ENCODE measurements at places on chromosomes 2 and 18.

DNA sequence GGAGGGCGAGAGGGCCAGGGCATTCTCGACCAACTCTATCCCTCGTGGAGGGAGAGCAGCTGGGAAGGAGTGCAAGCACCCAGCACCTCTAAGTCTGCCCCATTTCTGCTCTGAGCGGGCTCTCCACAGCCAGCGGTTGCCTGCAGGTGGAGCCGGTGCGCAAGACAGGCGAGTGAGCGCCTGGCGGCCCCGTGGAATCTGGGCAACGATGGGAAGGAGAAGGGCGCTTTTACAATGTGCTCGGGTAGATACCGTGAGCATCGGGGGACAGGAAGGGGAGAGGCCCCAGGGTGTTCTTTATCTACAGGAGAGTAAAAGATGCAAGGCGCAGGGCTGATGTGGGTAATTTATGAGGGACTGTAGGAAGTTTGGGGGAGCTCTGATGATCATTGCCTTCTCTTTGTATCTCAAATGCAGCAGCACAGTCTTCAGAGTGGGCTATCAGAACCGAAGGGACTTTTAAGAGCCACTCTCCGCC, 867 bp upstream of the TTL start:
- peak; percentile 92 for DNase-seq

GRCh38 chr18:25262920-25263319, 89.0 kb downstream of the ZNF521 start:
- no peak for DNase-seq

DNA sequence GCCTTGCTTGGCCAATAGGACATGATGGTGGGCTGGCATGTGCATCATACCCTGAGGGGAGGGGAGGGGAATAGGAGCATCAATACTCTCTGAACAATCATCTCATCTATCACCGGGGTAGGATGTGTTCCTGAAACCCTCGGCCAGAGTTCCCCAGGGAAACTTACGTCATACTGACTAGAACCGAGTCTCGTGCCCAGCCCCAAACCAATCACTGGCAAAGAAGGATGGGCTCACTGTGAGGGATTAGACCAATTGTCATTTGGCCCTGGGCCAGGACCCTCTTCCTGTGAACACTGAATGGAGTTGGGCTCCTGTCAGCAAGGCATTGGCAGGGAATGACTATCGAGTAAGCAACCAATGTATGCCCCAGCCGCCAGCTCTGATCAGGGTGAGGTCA, 261.5 kb downstream of the MYCN start:
- DNase-seq: no peak

- no peak for DNase-seq
Measured at GRCh38 chr2:191840921-191841320, 6.0 kb downstream of the CAVIN2 start.

- no peak for DNase-seq
Measured at GRCh38 chr2:6644261-6644660, 221.4 kb downstream of the CMPK2 start.

- DNase-seq: no peak
Measured at GRCh38 chr2:229971298-229971790, 49.0 kb downstream of the FBXO36 start.

DNA sequence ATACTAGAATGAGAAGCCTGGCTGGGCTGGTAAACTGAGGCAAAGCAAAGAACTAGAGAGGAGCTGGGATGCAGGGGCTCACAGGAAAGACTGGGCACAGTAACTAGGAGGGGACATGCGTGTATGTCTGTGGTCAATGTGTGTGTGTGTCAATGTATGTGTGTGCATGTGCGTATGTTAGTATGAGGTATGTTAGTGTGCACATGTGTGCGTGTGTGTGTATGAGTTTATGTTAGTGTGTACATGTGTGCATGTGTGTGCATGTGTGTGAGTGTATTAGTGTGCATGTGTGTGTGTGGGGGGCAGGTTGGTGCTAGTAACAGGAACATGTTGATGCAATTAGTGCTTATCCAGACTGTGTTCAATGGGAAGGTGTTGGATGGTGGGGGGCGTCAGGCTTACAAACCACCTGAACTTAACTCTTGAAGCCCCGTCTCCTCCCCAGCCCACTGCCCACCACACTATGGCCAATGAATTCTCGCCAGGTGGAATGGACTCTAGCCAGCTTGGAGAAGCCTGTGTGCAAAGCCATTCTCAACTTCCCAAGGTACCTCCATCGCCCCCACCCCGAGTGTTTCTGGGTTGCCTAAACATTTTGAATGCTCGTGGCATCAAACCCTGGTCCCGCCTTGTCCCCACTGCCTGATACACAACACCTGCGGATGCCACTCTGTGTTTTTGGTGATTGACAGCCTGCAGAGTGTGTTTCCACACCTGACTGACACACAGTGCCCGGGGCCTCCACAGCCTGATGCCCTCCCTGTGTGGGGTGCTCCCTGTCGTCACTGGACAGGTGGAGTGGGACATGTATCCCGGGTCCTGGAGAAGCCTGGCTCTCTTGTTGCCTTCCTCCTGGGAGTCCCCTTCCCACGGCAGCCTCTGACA, 90.1 kb upstream of the ASB18 start:
- no peak for DNase-seq

DNA sequence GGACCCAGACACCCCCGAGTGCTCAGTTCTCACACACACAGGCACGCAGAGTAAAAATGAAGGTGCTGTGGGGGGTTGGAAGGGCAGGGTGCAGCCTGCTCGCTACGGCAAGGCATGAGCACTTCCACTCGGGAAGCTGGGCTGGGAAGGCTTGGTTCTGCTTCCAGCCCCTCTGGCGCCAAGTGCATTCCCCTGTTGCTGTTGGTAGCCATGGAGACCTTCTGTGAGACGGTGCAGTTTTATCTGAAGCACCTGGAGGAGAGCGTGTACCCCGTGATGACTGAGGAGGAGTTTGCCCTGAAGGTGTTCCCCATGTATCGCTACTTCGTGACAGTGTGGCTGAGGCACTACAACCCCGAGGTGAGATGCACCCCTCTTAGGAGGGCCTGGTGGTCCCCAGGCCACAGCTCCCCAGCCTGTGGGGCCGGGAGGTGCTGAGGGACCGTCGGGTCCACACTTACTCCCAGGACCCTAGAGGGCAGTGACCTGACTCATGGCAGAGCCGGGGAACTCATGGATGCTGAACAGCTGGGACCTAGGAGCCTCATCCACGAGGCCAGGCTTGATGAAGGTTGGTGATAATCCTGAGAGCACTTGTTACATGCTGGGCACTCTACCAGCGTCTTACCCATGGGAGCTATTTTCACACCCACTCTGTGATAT, 15.5 kb downstream of the MROH2A start:
- DNase-seq: no peak

DNA sequence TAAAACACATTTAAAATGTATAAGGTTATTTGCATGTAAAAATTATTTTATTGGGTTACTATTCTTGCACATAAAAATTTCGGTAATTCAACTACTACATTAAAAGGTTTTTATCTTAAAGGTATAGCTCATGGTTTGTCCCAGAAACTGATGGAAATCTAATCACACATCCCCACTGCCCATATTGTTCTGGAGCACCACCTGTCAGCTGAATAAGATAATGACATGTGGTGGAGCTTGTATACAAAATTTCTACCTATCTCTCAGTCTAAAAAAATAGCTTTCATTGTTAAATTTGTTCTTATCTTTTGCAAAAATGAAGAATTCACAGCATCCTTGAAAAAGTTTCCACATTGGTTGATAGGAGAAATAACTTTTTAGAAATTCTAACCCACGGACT, 18.3 kb downstream of the ERBB4 start:
- DNase-seq: no peak

DNA sequence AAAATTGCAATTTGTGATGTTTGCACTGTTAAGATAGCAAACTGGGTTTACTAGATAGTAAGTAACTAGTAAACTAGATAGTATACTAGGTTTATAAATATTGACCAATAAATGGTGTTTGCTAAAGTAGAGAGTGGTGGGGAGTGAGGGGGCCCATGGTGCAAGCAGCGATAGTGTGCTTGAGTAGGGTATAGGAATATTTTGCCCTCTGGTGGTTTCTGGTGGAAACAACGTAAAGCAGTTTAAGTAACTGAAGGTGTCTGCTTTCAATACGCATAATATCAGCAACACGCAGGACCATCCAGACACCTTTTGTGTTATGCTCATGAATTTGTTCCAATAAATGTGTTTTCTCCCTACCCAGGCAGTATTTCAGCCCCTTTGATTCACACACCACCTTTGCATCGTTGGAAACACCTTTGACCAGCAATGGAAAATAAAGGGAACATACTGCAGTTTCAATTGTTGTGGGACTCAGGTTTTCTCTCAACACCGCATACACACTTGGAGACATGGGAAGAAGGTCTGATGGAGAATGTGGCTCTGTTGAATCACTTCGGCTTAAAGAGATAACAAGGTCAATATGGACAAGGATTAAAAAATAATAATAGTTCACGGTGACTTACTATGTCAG, 16.7 kb upstream of the STAT1 start:
- peak; percentile 49 for DNase-seq

GRCh38 chr2:47644351-47644750, 138.6 kb upstream of the MSH6 start:
- DNase-seq: no peak

DNA sequence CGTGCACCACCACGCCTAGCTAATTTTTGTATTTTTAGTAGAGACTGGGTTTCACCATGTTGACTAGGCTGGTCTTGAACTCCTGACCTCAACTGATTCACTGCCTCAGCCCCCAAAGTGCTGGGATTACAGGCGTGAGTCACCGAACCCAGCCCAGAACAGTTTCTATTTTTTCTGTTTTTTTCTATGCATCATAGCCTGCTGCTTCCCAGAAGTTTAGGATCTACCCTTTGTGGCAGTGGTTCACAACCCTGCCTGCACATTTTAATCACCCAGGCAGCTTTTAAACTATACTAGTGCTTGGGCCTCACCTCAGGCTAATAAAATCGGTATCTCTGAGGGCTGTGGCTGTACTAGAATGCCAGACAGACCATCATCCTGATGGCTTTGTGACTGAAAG, 39.7 kb upstream of the SOCS6 start:
- no peak for DNase-seq

DNA sequence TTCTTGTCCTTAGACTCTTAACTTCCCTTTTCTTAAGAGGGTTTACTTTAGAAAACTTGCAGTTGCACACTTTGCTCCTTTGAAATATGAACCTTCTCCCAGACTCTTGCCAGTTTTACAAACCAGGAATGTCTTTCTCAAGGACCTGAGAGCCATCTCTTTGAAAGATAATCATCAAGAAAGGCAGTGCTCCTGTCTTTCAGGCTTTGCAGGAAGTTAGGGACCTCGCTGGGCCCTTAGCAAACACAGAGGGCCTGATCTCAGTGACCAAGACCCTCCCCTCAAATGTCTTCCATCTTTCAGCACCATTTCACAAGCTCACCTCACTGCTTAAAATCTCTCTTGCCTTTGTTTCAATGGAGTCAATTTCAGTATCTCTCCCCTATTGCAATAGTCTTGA, 32.0 kb upstream of the NYAP2 start:
- no peak for DNase-seq

DNA sequence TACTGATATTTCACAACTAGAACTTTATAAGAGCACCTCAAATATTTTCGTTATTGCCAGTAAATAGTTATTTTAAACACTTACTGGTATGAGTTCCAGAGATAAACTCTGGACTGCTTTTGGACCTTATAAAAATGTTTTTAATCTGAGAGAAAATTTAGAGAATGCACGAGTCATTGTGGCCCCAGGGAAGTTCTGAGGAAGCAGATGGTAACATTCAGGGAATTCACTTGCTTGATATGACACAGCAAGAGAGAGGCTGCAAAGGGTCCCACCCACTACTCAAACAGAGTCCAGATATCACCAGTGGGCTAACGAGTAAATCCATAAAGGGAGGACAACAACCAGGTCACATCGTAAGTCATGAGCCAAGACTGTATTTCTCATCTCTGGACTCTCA, 526.8 kb downstream of the TDRD15 start:
- DNase-seq: no peak

GRCh38 chr18:37445368-37445767, 120.2 kb downstream of the CELF4 start:
- no peak for DNase-seq

- DNase-seq: no peak
Measured at GRCh38 chr18:69845593-69846506, 101.8 kb downstream of the CD226 start.

DNA sequence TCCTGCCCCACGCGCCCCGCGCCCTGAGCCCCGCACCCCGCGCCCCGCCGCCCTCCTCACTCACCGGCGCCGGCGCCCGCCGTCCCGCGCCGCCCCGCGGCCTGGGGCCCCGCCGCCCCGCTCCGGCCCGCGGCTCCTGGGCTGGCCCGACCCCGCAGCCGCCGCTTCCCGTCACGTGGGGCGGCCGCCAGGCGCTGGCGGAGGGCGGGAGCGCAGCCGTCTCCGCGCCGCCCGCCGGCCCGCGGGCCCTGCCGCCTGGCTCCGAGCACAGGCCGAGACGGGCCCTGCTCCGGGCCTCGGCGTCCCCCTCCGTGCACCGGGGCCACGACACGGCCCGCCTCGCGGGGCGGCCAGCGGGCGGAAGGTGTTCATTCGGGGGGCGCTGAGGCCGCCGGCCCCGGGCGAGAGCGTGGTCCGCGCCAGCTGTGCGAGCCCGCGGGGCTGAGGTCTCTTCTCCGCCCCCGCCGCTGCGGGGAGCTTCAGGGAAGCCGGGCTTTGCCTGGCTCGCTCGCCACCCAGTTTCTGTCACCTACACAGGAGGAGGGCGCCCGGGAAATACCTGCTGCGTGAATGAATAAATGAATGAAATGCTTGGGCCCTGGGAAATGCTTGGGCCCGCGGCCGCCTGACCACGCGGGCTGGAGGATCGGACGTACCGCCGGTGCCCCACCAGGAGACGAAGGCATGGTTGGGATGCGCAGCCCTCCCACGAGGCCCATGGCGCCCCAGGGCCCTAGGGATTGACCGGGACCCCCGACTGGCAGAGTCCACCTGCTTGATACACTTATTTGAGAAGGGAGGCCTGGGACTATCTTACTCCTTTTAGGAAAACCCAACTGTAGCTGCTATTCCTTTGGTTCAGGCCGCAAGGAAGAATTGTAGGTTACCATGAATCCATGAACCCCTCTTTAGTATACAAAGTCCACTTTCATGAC, at the start of gene TGFBRAP1:
Gene TGFBRAP1 (minus strand): TSS at position 175 of the 935 bp plus-strand sequence. CDS start 21,434 bp downstream, outside the sequence.
- DNase-seq: peak; percentile 84

GRCh38 chr18:8747440-8747937, 42.1 kb downstream of the MTCL1 start:
- no peak for DNase-seq

DNA sequence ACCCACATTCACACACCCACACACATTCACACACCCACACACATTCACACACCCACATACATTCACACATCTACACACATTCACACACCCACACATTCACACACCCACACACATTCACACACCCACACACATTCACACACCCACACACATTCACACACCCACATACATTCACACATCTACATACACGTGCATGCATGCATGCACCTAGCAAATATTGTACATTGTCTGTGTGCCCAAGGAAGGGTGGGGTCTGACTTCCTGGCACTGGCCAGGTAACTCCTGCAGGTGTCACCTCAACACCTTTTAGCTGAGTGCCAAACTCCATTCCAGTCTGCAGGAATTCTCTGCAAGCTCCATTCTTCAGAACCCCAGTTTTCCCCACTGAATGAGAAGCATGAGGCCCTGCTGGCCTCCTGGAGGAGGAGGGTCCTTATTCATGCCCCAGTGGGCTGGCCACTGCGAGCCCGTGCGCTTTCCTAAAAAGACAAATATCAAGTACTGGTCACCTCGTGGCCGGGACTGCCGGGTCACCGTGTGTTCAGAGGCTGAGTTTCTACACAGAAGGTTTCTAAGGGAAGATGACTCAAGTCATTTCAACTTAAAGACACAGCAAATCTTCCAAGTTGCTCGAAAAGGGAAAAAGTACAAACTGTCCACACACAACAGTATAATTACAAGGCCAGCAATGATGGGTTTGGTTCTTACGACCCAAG, 131.5 kb downstream of the HDAC4 start:
- no peak for DNase-seq

GRCh38 chr18:40939656-40940515, 1015.1 kb upstream of the PIK3C3 start:
- no peak for DNase-seq
